Muscle of back (tissue), 13 donors: ENCODE measurements at places on chromosomes 11 and 22. TPM values are rescaled to one million over a fixed set of nuclear protein-coding genes. Genes with fewer than 3 reads are reported as not detected.

PNPLA2 gene
- 30.5 TPM for polyA plus RNA-seq

KRTAP5-6 gene
- 0.71 TPM for polyA plus RNA-seq

OR52B2 gene
- polyA plus RNA-seq = not detected

OR5B21 gene
- not detected for polyA plus RNA-seq

TMEM191B gene
- polyA plus RNA-seq = 1.1 TPM

APOL1 gene
- polyA plus RNA-seq = 3.0 TPM

PKNOX2 gene
- polyA plus RNA-seq = 18.8 TPM

GGTLC3 gene
- polyA plus RNA-seq = not detected
